NCI-H2029 treated with DMSO at 0.1 percent for 48 hours (cell line): ENCODE measurements at places on chromosomes 7 and 10.

DNA sequence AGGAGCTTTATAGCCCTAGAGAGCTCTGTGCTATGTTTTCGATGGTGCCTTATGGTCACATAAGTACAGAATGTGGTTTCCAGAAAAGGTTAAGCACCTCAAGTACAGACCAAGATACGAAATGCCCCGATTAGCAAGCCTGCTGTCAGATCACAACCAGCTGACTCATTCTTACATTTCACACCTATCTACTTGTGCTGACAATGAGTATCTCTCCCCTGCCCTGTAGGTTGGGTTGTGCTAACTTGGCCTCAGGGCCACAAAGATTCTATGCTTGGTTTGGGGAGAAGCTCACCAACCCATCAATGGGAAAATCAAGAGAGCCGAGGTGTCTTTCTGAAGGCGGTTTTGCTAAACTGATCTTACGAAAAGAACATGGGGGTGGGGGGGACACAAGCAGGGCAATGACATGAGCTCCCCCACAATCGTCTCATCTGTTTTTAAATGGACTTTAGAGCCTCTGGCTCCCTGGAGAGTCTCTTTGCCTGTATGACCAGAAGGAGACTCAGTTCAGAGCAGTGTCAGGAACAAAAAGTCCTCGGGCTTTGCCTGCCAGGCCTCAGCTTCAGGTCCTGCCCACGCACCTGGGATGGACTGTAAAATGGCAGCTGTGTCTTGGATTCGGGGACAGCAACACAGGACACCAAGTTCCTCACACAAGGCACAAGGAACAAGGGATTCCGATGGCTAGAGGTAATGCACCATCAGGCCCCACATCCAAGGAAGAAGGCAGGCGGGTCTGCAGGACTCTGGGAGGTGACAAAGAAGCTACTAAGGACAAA, 55.1 kb downstream of the FAM53B start:
- DNase-seq = no peak

- DNase-seq = no peak
Observed at GRCh38 chr7:107209565-107209964, 40.8 kb downstream of the HBP1 start.

DNA sequence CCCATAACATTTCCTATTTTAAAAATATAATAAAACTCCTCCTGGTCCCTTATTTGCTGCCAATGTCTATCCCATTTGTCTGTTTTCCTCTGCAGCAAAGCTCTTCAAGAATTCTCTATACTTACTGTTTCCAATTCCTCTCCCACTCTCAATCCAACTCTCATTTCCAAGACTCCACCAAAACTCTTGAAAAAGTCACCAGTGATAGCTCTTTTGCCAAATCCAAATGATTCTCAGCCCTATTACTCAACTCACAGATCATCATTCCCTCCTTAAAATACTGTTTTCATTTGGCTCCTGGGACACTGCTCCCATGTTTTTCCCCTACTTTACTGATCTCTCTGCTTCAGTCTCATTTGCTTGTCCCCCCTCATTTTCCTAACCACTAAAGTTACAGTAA, 139.4 kb downstream of the HIBADH start:
- DNase-seq = no peak

- no peak for DNase-seq
Observed at GRCh38 chr10:131474416-131474815, 162.9 kb upstream of the TCERG1L start.

DNA sequence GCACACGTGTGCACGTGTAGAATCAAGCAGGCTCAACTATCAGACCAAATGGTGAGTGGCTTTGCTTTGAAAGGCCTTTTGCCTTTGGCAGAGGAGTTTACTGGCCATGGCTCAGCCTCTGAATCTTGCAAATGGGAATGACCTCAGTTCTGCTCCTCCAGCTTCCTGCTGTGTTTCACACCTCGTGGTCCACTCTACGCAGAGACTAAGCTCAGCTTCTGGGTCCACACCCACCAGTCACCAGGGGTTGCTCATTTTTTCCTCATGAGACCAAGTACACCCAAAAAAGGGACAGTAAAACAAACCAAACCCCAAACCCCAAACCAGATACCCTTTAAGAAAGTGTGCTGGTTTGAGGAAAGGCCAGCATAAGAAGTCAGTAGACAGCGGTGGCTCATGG, 236.4 kb downstream of the DNAJB6 start:
- no peak for DNase-seq

DNA sequence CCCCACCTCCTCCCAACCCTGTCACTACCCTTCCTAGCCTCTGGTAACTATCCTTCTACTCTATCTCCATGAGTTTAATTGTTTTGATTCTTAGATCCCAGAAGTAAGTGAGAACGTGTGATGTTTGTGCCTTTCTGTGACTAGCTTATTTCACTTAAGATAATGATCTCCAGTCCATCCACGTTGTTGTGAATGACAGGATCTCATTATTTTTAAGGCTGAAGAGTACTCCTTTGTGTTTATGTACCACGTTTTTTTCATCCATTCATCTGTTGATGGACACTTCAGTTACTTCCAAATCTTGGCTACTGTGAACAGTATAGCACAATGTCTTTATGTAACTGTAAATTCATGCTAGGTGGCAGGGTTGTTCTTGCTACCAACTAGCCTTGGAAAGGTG, 461.6 kb downstream of the PLXDC2 start:
- no peak for DNase-seq

DNA sequence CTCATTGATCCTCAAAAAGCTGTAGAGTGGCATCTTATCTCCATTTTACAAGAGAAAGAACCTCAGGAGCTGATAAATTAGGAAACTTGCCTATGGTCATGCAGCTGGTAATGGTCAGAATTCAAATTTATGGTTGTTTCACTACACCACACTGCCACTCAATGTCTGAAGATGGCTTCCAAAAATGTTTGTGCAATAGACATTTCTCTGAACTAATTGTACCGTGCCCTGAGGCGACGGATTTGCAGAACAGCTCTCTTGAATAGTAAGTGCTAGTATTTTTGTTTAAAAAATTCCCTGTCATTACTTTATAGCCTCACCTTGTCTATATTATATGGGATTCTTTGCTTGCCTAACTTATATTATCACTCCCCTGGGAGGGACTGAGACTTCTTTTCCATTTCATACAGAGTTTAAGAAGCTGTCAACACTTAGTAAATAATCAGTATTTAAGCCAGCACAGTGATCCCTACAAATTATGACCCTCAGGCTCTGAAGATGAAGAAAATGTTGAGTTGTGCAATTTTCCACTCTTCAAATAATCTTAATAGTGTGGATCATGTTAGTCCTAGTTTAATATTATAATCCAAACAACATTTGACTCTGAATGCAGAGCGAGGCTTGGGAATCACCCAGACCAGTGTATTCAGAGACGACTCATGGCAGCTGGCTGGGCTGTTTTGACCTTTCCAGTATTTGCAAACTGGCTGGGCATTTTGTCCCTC, 346.6 kb downstream of the PTEN start:
- DNase-seq = no peak

DNA sequence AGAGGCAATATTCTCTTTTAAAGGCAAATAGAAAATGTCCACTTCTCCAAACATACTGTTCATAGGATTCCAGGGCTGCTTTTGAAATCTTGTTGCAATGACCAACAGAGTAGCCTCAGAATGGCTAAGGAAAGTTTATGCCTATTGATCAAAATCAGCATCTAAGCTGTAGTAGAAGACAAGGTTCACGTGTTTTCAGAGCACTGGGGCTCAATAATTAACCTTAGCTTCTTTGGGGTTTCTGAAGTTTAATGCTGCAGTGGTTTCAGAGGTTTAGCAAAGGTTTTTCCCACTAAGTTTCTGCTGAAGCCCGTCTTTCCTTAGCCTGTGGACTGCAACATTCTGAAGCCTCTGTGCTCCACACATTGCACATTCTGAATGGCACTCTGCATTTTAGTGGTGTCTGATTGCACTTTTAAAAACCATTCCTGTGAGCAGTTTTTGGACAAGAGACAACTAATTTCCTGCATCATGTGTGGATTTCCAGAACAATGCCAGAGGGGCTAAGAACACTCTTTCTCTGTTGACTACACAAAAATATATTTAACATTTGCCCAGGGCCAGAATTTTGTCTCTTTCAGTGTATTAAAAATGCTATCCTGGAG, 342.5 kb downstream of the PTEN start:
- DNase-seq = no peak

DNA sequence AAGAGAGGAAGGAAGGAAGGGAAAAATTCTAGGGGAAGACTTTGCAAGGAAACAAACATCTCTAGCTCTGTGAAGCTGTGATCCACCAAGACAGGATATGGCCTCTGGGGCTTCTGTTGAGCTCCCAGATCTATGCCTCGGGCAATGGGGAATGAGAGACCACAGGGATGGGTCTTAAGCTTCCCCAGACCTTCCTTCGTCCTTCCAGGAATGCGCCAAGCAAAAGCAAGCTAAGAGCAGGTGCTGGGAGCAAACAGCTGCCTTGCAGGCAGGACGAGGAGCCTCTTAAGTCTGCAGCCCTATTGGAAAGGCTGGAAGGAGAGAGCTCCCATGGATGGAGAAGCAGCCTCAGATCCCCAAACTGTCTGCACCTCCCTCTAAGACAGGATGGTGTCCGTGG, 21.9 kb upstream of the ELN start:
- DNase-seq = no peak

DNA sequence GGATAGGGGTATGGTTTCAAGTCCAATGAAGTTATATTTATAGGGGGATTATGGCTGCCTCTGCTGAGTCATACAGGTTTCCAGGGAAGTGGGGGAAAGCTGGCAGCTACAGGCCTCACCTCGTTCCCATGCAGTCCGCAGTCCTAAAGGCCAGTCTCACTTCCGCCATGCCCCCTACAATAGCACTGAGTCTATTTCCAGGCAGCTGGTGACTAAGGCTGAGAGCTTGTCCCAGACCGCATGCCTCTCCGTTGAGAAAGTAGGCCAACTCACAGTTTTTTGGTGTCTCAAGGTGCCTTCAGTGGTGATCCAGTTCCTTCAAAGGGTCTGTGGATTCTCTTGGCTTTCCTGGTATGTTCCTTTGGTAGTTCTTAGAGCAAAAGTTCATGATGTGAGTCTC, 203.9 kb upstream of the GLI3 start:
- DNase-seq = no peak

DNA sequence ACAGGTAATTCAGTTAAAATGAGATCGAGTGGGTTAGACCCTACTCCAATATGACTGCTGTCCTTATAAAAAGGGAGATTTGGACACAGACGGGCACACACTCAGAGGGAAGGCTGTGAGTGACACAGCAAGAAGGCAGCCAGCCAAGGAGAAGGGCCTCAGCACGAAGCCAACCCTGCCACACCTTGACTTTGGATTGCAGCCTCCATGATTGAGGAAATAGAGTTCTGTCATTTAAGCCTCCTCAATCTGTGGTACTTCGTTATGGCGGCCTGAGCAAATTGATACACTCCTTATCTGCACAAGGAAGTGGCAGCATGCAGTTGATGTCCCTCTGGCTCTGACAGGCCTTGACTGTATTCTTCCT, 43.8 kb downstream of the SH2D4B start:
- DNase-seq = peak; percentile 64

DNA sequence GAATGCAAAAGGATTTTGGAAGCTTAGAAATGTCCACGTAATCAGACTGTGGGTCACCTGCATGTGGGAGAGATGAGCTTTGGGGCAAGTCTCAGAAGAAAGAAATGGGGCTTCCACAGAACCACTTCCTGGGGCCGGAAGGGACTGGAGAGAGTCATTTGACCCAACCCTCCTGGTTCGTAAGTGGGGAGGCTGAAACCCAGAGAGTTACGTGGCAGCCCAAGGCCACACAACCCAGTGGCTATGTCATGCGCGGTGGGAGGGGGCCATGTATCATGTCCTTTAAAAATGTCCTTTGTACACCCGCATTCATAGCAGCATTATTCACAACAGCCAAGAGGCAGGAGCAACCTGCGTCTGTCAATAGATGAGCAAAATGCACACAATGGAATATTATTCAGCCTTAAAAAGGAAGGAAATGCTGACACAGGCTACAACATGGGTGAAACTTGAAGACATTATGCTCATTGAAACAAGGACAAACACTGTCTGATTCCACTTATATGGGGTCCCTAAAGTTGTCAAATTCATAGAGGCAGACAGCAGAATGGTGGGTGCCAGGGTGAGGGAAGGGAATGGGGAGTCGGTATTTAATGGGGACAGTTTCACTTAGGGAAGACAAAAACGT, 15.1 kb downstream of the CAMK2B start:
- no peak for DNase-seq

GRCh38 chr10:70343712-70344111, 38.7 kb downstream of the LRRC20 start:
- no peak for DNase-seq

GRCh38 chr10:95832216-95833041, 75.3 kb upstream of the CC2D2B start:
- DNase-seq = no peak

- DNase-seq = no peak
Observed at GRCh38 chr7:1942941-1943289, 272.8 kb downstream of the ELFN1 start.

DNA sequence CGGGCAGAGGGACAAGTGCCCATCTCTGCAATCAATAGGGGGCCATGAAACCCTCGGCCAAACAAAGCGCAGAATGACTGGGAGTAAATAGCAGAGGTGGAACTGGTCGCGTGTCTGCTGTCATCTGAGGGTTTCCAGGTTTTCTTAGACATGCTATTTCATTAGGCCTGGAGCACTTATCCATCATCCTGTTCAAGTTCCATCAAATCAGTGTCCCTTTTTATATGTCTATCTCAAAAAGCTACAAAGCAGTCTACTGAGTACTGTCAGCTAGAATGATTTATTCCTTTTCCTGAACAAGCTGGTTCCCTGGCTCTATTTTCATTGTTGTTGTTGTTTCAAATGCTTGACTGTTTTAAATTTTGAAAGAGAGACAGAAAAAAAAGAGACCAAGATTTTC, 590.5 kb downstream of the PARD3 start:
- DNase-seq = no peak

GRCh38 chr7:105188201-105188600, 174.2 kb downstream of the KMT2E start:
- DNase-seq = no peak

DNA sequence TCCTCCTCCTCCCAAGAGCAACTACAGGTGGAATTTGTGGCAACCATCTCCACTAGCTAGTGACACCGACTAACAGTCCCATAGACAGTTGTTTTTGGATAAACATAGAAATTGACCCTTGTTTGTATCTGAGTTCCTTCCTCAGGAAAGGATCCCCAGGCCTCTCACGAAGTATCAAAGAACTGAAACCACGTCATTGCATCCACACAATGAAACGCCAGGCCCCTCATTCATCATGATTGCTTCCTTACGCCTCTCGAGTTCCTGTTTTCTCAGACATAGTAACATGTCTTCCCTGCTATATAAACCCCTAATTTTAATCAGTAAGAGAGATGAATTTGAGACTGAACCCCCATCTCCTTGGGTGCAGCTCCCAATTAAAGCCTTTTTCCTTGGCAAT, 18.1 kb downstream of the SLC35G1 start:
- DNase-seq = no peak

GRCh38 chr10:98150544-98150943, 16.1 kb downstream of the R3HCC1L start:
- DNase-seq = no peak
